Activated CD4-positive, alpha-beta T cell treated with anti-CD3 and anti-CD28 coated beads, Interleukin-2, amount 10 ng/mL, durations not matched to agents 24 days and 14 days (primary cell): ENCODE measurements at places on chromosomes 11 and 22. TPM values are rescaled to one million over a fixed set of nuclear protein-coding genes. Genes with fewer than 3 reads are reported as not detected.

Gene MRGPRX3
- total RNA-seq: not detected in 2 replicates

Gene EED
- 269 TPM in 2 replicates for total RNA-seq

Gene MEN1
- 36.7 and 39.1 TPM in 2 replicates for total RNA-seq

Gene VSIG10L2
- total RNA-seq: not detected in 2 replicates

Gene C11orf16
- not detected in 2 replicates for total RNA-seq

Gene SDHAF2
- 46.0 and 46.1 TPM in 2 replicates for total RNA-seq

Gene JAML
- total RNA-seq: 303 and 318 TPM in 2 replicates

Gene GGT1
- total RNA-seq: 49.0 and 52.9 TPM in 2 replicates

Gene RNF141
- total RNA-seq: 14.3 and 15.4 TPM in 2 replicates

DNA sequence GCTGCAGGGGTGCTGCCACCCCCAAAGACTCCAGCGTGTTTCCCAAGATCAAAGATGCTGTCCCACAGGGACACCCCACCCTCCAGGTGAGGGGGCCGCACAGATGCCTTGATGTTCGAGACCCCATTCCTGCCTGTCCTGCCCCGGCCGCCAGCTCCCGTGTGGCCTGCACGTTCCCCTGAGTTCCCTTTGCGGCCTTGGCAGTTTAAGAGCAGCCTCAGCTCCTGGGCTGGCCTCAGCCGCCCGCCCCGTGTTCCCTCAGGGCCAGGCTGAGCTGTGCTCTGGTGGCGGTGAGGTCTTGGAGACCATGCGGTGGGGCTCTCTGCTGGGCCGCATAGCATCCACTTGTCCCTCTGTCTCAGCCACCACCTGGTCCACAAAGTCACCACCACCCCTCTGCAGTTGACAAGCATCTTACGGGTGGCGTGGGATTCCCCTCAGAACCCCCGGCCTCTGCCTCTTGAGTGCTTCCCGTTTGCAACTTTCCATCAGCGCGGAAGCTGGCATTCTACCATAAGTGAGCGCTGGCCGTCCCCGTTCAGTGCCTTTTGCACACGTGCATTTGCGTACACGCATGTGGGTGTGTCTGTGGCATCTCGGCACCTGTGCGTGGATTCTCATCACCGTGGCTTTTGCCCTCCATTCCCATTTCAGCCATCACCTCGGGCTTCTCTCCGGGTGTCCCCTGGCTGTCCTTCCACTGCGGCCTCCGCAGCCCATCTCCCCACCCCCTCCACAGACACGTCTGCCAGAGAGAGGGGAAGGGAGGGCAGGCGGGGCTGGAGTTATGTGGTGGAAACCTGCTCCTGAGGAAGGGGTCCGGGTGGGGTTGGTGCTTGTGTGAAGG is 35.9 kb downstream of the CTTN start:
- H3K27ac ChIP-seq: no peak overlapping the region
- no peaks in the 10 kb centered on the region for H3K4me1 ChIP-seq
- no peak overlapping the region for H3K4me3 ChIP-seq

GRCh38 chr22:46072981-46073682 is 77.2 kb upstream of the PPARA start:
- peaks cover 27% of the 10 kb centered on the region for H3K4me1 ChIP-seq
- H3K27me3 ChIP-seq: no peaks in the 10 kb centered on the region
- no peak overlapping the region for H3K27ac ChIP-seq
- no peak for DNase-seq
- peaks cover 4% of the 10 kb centered on the region for H3K36me3 ChIP-seq

DNA sequence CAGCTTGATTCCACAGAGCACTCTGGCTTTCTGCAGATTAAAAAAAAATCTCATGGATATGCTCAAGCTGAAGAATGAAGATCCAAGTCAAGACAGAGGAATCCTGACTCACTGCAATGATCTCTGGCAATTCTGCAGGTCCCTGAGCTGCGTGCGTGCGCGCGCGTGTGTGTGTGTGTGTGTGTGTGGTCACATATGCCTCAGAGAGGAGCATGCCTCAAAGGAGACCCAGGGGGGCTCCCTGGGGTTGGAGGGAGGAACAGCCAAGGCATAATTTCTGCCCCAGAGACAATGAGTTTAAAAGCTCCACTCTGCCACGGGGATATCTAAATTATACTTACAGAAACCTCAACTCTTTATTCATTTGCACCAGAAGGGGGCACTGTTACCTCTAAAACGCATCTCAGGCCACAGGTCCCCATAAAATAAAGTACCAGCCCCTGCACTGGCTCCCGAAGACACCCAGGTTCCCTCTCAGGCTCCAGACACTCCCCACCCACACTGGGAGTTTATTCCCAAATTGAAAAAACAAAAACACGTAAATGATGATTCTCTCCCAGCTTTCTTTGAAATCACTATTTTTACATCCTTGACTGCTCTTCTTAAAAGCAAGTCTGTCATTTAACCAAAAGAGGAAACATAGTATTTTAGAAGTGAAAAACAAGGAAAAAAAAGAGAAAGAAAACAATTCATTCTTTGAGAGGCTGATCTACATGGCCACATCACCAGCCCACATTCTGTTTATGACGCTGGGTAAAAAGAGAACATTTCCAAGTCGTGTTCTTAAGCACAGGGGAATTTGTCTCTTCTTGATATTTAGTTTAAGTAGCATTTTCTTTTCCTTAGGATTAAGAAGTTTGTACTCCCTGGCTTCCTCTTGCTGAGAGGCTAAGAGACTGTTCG is 401.0 kb downstream of the LARGE1 start:
- H3K27ac ChIP-seq: no peak overlapping the region
- H3K4me1 ChIP-seq: no peaks in the 10 kb centered on the region
- no peaks in the 10 kb centered on the region for H3K36me3 ChIP-seq
- no peak overlapping the region for H3K4me3 ChIP-seq

DNA sequence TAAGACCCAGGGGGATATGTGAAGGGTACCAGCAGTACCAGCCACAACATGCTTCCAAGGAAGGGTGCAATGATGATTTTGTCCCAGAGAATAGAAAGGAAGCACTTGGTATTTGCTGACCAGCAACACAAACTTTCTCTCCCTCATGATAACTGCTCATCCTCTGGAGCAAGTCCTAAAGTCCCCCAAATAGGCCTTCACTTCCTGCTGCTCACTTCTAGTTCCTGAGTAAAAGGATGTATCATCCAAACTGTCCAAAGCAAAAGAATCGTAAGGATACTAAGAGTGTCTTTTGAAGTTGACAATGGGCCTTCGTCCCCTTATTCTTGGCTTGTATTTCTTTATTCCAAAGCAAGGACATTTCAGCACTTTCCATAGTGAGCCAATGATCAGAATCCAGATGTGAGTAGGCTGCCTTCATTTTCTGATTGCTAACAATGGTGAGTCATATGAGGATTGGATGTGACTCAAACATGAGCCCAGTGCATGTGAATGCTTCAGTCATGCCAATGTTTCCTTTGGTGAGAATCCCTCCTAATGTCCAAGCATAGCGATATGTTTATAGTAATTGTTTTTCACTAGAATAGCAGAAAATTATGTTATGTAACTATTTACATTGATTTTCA is 243.4 kb upstream of the POU2AF2 start:
- no peaks in the 10 kb centered on the region for H3K27me3 ChIP-seq
- no peaks in the 10 kb centered on the region for H3K4me1 ChIP-seq
- no peaks in the 10 kb centered on the region for H3K36me3 ChIP-seq
- no peak overlapping the region for H3K4me3 ChIP-seq

- no peak overlapping the region for H3K4me3 ChIP-seq
- peaks cover 2% of the 10 kb centered on the region for H3K36me3 ChIP-seq
- peaks cover 2% of the 10 kb centered on the region for H3K4me1 ChIP-seq
- H3K27ac ChIP-seq: no peak overlapping the region
These were observed 15.0 kb downstream of the VWCE start for GRCh38 chr11:61279934-61280659.

GRCh38 chr11:67301313-67301921 is 1.9 kb upstream of the SSH3 start:
- H3K27ac ChIP-seq: no peak overlapping the region
- no peak overlapping the region for H3K4me3 ChIP-seq
- DNase-seq: no peak

GRCh38 chr11:78080818-78081495 is 1.3 kb upstream of the NDUFC2 start:
- peak overlapping the region; percentile 56 for H3K27ac ChIP-seq
- H3K4me1 ChIP-seq: peaks cover 42% of the 10 kb centered on the region
- peak overlapping the region; percentile 47 for H3K4me3 ChIP-seq
- peaks cover 11% of the 10 kb centered on the region for H3K36me3 ChIP-seq
- DNase-seq: peak; percentile 60
- peaks cover 2% of the 10 kb centered on the region for H3K27me3 ChIP-seq

- no peak overlapping the region for H3K27ac ChIP-seq
- H3K4me3 ChIP-seq: no peak overlapping the region
- peaks cover 23% of the 10 kb centered on the region for H3K36me3 ChIP-seq
These were observed 33.9 kb upstream of the CLTCL1 start for GRCh38 chr22:19325296-19325948.

- peaks cover 29% of the 10 kb centered on the region for H3K27me3 ChIP-seq
- H3K4me1 ChIP-seq: peaks cover 1% of the 10 kb centered on the region
- H3K27ac ChIP-seq: no peak overlapping the region
- DNase-seq: no peak
- H3K36me3 ChIP-seq: no peaks in the 10 kb centered on the region
- H3K4me3 ChIP-seq: no peak overlapping the region
These were observed 101.2 kb upstream of the RAG2 start for GRCh38 chr11:36699271-36699670.

- H3K36me3 ChIP-seq: peaks cover 15% of the 10 kb centered on the region
- peaks cover 2% of the 10 kb centered on the region for H3K4me1 ChIP-seq
- H3K27ac ChIP-seq: no peak overlapping the region
These were observed 19.2 kb downstream of the MICALL1 start for GRCh38 chr22:37925330-37925729.

DNA sequence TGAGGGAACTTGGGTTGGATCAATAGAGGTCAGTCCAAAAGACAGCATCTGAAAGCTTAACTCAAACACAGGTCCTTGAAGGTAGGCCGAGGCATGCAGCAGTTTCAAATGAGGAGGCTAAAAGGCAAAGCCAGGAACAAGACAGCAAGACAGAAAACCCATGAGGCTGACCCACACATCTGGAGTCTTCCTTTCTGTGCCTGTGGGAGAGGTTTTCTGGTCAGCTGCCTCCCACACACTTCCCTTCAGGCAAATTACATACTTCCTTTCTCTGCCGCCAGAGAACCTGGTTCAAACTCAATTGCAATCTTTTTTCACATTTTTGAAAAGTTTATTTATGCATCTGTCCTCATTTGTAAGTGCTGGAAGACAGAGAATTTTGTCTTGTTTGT is 29.8 kb upstream of the CRTAM start:
- H3K4me1 ChIP-seq: peaks cover 21% of the 10 kb centered on the region
- DNase-seq: peak; percentile 61
- peaks cover 13% of the 10 kb centered on the region for H3K36me3 ChIP-seq
- peak overlapping the region; percentile 16 for H3K4me3 ChIP-seq
- H3K27ac ChIP-seq: peak overlapping the region; percentile 25
- H3K27me3 ChIP-seq: peaks cover 4% of the 10 kb centered on the region

DNA sequence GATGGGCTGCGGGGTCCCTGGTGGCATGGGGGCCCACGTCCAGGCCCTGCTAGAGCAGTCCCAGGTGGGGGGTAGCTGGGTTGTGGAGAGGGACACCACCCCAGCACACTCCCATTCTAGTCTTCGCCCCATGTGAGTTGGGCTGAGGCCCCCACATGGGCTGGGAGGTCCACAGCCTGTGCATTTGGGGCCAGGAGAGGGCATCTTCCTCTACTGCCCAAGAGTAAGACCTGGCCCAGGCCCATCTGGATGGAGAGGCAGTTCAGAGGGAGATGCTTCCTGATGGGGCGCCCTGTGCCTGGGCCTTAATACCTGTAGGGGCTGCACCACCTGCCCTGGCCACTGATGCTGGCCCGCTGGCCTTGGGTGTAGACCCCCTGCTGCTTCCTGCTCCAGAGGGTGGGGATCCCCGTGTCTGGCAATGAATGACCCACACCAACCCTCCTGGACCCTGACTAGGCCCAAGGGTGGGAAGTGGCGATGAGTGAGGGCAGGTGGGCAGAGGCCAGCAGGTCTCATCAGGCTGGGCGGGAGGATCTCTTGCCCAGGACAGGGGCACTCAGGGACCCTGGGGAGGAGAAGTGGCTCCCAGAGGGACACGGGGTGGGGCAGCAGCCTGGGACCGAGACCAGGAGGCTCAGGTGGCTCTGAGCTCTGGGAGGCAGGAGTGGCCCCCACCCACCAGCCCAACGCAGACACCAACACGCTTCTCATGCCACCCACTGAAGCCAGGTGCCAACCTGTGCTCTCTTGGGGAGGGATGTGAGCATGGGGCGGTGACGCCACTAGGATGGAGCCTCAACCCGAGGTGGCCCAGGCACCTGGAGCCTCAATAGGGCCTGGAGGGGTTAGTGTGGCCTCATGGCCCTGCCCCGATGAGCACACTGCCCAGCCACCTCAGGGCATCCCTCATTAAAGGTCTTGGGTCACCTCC is 17.4 kb upstream of the GNB1L start:
- no peaks in the 10 kb centered on the region for H3K36me3 ChIP-seq
- peaks cover 7% of the 10 kb centered on the region for H3K4me1 ChIP-seq
- no peak overlapping the region for H3K27ac ChIP-seq
- no peak overlapping the region for H3K4me3 ChIP-seq

DNA sequence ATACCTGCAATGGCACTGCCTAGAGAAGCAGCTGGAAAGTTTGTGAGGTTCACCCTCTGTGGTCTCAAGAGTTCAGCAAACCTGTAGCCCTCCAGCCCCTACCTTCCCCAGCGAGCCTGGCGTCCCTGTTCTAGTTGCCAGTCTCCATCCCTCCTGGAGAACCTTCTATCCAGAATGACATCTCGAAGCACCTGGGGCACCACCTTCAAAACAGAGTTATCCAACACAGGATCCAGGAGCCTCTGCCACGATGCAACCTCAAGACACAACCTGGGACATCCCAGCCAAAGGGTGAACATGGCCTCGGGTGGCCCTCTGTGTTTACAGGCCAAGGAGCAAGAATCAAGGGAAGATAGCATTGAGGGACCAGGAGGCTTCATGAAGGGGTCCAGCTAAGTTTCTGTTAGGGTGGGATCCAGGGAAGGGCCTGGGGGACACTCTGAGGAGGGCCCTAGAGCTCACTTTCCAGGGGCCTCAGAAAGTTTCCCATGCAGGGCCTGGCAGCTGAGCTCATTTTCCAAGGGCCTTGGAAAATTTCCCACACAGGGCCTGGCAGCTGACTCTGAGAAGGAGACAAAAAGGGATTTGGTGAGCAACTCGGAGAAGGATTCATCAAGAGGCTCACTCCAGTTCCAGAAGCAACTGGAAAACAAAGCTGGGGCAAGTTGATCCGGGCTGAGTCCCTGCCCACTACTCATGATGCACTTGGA is 36.9 kb upstream of the SYT13 start:
- H3K36me3 ChIP-seq: no peaks in the 10 kb centered on the region
- H3K27me3 ChIP-seq: peaks cover 19% of the 10 kb centered on the region
- no peak overlapping the region for H3K27ac ChIP-seq
- no peak overlapping the region for H3K4me3 ChIP-seq
- no peak for DNase-seq

DNA sequence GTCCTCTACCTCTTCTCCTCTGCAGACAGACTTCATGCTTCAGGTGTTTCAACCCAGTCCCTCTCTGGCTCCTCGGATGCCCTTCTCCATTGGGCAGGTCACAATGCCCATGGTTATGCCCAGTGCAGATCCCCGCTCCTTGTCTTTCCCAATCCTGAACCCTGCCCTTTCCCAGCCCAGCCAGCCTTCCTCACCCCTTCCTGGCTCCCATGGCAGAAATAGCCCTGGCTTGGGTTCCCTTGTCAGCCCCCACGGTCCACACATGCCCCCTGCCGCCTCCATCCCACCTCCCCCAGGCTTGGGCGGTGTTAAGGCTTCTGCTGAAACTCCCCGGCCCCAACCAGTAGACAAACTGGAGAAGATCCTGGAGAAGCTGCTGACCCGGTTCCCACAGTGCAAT is 9.3 kb upstream of the BACE1-AS start:
- peaks cover 7% of the 10 kb centered on the region for H3K4me1 ChIP-seq
- H3K27ac ChIP-seq: no peak overlapping the region
- peaks cover 36% of the 10 kb centered on the region for H3K36me3 ChIP-seq

GRCh38 chr11:111589886-111590499 is 12.3 kb upstream of the SIK2 start:
- no peak for DNase-seq
- H3K27me3 ChIP-seq: peaks cover 10% of the 10 kb centered on the region
- H3K36me3 ChIP-seq: no peaks in the 10 kb centered on the region
- no peak overlapping the region for H3K27ac ChIP-seq
